ENCODE measurements at places on chromosomes 4 and X.
A peak's percentile ranks its signal among the peaks of the same experiment; 100 is the strongest.

- DNase-seq = peak; percentile 63
These were observed 802 bp downstream of the BMP2K start for GRCh38 chr4:78776729-78777575.

DNA sequence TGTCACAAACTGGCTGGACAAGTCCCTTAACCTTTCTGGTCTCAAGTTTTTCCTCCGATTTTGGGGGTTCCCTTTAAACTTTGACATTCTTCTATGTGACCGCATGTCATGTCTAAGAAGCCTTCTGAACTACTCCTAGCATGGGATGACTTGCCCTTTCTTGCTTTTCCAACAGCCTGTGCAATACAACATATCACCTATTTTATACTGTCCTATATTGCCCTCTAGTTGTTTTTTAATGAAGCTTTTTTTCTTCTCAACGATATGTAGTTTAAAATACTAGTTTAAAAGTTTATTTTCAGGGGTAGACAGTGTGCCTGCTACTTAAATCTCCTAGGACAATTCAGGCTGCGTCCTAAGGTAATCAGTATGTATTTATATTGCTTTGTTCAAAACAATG, 1.0 kb upstream of the IGBP1 start:
- DNase-seq = no peak

DNA sequence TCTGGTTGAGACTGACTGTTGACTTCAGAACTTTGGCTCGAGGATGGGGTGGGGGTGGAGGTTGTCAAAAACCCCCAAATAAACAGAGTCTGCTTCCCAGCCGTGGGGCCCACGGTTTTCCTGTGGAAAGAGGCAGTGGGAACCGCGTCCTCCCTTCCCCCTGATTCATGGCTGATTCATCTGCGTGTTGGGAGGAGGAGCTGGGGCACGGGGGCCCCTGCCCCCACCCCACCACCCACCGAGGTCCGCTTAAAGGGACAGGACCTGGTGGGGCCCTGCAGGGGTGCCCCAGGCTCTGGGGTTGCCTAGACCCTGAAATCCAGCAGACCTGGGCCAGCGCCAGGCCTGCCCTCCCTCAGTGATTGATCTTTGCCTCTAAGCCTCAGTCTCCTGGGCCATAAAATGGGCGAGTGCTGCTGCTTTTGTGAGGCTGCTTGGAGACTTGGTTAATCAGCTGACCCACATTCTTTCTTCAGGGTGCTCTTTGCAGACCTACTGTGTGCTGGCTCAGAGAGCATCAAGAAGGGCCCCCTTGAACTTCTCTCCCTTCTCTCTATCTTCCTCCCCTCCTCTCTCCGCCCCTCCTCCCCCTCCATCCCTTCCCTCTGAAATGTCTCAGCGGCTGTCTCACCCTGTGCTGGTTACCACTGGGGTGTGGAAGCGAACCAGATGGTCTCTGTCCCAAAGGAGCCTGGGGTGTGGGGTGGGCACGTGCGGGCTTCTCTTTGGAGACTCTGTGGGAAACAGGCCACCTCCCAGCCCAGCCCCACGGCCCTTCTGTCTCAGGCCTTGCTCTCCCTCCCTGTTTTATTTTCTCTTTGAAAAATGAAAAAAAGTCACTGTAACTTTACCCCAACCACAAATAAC, 9.1 kb downstream of the HTRA3 start:
- DNase-seq = no peak

DNA sequence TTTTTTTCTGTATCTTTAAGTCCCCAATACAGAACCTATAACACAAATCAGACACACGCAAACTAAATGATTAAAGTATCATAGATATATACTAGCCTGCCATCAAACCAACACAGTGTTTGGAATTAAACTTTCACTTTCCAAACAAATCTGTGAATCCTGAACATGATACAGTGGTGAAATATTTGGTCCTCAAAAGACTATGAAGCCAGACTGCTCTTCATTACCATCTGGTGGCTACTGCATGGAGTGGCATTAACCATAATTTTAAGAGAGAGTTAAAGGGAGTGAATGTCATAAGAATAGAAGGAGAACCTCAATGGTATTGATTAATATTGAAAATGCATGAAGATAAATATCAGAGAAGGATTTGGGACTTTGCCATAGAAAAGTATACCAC, 9.2 kb upstream of the GABRA4 start:
- DNase-seq = peak; percentile 23

DNA sequence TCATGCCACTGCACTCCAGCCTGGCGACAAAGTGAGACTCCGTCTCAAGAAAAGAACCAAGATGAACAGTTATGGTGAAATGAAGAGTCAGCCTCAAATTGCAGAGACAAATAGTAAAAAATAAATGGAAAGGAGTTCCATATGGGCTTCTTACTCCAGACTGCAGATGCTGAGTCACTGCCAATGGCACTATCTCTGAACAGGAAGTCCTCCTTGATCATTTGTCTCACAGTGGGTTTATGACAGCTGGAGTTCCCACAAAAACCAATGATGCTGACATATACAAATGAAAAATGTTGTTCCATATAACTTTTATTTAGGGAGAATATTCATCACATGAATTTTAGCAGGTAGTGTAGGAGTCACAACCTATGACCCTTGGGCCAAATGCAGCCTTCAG, 631.6 kb downstream of the PCDH18 start:
- no peak for DNase-seq

GRCh38 chr4:74339501-74339900, 25.4 kb upstream of the EREG start:
- no peak for DNase-seq

- no peak for DNase-seq
These were observed 73.6 kb upstream of the TENM3 start for GRCh38 chr4:182169572-182169971.

DNA sequence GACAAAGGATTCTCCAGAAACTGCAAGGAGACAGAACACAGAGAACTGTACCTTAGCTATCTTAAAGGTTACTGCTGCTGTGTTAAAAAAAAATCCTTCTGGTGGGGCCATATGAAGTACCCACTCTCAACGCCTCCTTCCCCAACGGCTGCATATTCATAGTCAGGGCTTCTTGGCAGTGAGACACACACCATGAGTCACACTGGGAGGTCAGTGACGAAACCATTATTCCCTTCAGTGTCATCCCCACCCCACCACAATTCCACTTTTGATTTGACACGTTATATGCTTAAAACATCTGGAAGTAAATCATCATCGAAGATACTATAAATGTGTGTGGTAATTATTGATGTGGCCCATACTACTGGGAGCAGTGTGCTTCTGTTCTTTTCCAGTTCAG, 271.5 kb downstream of the LDB2 start:
- DNase-seq = no peak

DNA sequence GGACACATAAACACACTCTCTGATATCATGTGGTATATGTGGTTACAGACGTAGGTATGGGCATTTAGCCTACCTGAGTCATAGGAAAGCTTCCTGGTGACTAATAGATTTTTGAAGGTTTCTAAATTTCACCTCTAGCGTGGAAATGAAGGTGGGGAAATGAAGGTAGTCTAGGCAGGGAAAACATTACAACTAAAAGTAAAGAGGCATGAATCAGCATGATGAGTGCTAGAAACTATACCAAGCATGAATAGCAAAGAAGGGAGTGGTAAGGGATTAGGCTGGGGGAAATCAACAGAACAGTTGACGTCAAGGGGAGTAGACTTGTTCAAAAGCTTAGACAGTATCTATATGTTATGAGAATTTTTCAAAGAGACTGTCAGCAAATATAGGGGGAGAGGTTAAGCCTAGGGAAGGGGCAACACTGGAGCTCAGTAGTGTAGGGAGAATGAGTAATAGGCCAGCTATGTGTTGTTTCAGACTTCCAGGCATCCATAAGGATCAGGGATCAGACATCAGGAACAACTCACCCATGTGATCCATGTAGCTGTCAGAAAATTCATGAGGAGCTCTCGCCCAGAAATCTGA, 279.3 kb upstream of the DIPK2B start:
- no peak for DNase-seq

GRCh38 chr4:138051157-138051556, 191.0 kb downstream of the SLC7A11 start:
- DNase-seq = no peak

GRCh38 chr4:53273726-53274125, 92.1 kb downstream of the SCFD2 start:
- DNase-seq = no peak

- no peak for DNase-seq
These were observed 448.3 kb upstream of the ZFP42 start for GRCh38 chr4:187547316-187547715.

All from GM23338 (cell line).